ENCODE measurements at places on chromosomes 7 and 10.

GRCh38 chr10:75400771-75401568 lies 594 bp downstream of the ZNF503 start:
- H3K27me3 ChIP-seq: no peaks in the 10 kb centered on the region
- DNase-seq: peak; percentile 68
- H3K36me3 ChIP-seq: peaks cover 7% of the 10 kb centered on the region
- H3K4me3 ChIP-seq: peak overlapping the region; percentile 85

DNA sequence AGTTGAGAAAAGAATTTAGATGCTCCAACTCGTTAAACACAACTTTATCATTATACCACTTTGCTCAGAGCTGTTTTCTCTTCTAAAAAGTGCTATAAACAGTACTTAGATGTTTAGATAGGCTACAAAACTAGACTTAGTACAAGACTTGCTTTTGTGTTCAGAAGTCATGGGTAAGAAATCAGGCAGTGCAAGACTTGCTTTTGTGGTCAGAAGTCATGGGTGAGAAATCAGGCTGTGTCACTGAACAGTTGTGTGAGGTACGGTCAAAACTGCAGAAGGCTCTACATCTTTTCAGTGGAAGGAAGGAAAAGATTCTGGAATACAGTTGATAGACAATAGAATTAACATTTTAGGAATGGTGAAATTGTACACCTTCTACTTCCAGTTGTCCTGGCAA lies 239.7 kb downstream of the DNAJB9 start:
- no peak for DNase-seq
- H3K4me3 ChIP-seq: no peak overlapping the region
- H3K4me1 ChIP-seq: no peaks in the 10 kb centered on the region
- no peaks in the 10 kb centered on the region for H3K27me3 ChIP-seq
- no peaks in the 10 kb centered on the region for H3K36me3 ChIP-seq

DNA sequence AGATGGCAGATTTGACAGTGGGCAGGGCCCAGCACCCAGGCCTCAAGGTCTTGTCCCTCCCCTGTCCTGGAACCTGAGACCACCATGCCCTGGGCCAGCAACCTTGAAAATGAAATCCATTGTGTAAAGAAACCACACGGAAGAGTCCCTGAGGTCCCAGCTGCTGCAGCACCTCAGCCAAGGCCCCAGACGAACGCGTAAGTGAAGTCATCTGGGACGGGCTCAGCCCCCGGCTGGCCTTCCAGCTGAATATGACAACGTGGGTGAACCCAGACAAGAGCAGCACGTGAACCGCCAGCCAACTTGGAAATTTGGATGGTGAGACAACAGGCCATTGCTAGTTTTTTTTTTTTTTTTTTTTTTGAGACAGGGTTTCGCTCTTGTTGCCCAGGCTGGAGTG lies 70.3 kb downstream of the CYTH3 start:
- H3K27me3 ChIP-seq: no peaks in the 10 kb centered on the region
- no peak for DNase-seq
- H3K4me3 ChIP-seq: no peak overlapping the region

DNA sequence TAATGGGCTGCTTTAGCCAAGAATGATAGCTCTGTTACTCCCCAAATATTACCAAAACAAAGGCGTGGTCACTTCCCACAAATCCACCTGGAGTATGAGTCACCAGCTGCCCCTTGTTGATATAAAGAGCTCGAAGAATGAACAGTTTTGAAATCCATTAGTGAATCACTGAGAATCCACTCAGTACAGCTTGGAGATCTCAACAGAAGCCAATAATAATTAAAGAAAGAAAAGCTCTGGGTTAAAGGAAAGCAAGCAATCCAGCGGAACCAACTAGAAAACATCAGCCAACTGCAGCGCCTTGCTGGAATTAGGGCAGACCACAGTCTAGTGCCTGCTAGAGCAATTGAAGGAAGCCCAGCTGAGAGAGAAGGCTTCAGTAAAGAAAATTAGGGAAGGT lies 576.0 kb upstream of the C7orf33 start:
- DNase-seq: no peak
- H3K4me3 ChIP-seq: no peak overlapping the region
- no peaks in the 10 kb centered on the region for H3K36me3 ChIP-seq
- no peaks in the 10 kb centered on the region for H3K4me1 ChIP-seq

- no peak overlapping the region for H3K27ac ChIP-seq
- no peak for DNase-seq
- peaks cover 4% of the 10 kb centered on the region for H3K4me1 ChIP-seq
- no peaks in the 10 kb centered on the region for H3K36me3 ChIP-seq
- H3K4me3 ChIP-seq: no peak overlapping the region
These were observed 175.6 kb downstream of the SKIDA1 start for GRCh38 chr10:21349912-21350286.

GRCh38 chr10:71946700-71947099 lies 17.5 kb upstream of the CHST3 start:
- no peaks in the 10 kb centered on the region for H3K36me3 ChIP-seq
- no peak for DNase-seq
- H3K27me3 ChIP-seq: no peaks in the 10 kb centered on the region
- no peak overlapping the region for H3K27ac ChIP-seq
- H3K4me3 ChIP-seq: no peak overlapping the region

- no peak overlapping the region for H3K4me3 ChIP-seq
- no peaks in the 10 kb centered on the region for H3K27me3 ChIP-seq
- DNase-seq: no peak
These were observed 891.1 kb upstream of the AUTS2 start for GRCh38 chr7:68707159-68707558.

- H3K4me3 ChIP-seq: no peak overlapping the region
- H3K27me3 ChIP-seq: no peaks in the 10 kb centered on the region
- no peak overlapping the region for H3K27ac ChIP-seq
- H3K4me1 ChIP-seq: no peaks in the 10 kb centered on the region
These were observed 7.0 kb upstream of the CYP3A4 start for GRCh38 chr7:99791021-99791420.

GRCh38 chr7:44046321-44047061 lies 2.0 kb downstream of the DBNL start:
- no peaks in the 10 kb centered on the region for H3K27me3 ChIP-seq
- peak; percentile 59 for DNase-seq
- H3K4me1 ChIP-seq: peaks cover 42% of the 10 kb centered on the region

DNA sequence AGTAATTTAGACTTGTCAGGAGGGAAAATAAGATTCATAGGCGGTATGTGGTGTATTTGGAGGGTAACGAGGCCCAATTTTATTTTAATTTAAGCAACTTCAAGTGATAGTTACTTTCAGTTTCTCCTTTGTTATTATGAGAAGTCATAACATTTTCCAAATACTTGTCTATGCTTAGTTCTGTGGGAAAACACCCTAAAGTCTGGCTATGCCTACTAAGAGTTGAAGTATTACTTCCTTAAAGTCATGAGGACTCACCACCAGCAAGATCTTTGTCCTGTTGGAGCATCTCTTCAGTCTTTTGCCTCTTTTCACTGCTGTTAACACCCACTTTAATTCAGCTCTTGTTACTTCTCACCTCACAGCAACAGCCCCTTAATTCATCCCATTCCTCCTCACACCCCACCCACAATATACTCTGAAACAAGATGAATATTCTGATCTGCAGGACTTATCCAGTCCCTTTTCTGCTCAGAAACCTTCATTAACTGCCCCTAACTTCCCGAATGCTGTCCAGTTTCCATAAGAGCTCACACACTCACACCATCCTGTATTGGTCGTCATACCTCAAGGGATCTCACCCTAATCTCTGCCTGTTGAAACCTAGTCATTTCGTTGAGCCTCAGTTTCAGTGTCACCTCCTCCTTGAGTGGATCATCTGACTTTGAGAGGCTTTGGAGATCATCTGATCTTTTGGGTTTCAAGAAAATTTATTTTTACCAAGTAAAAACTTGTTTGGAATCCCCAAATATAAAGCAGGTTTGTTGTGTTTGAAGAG lies 61.3 kb downstream of the DNAH11 start:
- H3K4me3 ChIP-seq: no peak overlapping the region
- no peaks in the 10 kb centered on the region for H3K27me3 ChIP-seq
- no peak for DNase-seq
- H3K27ac ChIP-seq: no peak overlapping the region

DNA sequence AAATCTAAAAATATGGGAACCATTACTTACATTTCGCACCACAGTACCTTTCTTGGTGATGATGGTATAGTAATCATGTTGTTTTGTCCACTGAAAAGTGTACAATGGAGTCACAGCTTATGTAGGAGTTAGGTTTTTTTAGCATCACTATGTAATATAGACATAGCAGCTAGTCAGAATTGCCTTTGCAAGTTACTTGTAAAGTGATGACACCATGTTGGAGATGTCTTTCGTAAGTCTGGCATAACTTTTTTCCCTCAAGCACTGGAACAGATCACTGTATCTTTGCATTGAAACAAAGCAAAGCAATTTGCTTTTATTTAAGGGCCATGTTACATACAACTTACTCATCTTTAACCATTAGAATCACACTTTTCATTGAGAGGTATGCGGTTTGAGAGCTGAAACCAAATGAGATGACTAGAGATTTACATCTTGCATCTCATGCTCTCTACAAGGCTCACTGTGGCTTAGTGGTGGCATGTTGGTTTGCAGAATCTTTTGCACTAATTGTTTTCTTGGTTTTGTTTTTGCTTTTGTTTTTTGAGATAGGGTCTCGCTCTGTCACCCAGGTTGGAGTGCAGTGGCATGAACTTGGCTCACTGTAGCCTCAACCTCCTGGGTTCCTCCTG lies 18.3 kb downstream of the UBN2 start:
- no peak for DNase-seq
- H3K36me3 ChIP-seq: peaks cover 10% of the 10 kb centered on the region
- no peaks in the 10 kb centered on the region for H3K4me1 ChIP-seq

GRCh38 chr10:10587744-10588393 lies 429.8 kb upstream of the CELF2 start:
- no peaks in the 10 kb centered on the region for H3K36me3 ChIP-seq
- no peak overlapping the region for H3K4me3 ChIP-seq
- no peak for DNase-seq
- H3K27me3 ChIP-seq: no peaks in the 10 kb centered on the region
- no peak overlapping the region for H3K27ac ChIP-seq

DNA sequence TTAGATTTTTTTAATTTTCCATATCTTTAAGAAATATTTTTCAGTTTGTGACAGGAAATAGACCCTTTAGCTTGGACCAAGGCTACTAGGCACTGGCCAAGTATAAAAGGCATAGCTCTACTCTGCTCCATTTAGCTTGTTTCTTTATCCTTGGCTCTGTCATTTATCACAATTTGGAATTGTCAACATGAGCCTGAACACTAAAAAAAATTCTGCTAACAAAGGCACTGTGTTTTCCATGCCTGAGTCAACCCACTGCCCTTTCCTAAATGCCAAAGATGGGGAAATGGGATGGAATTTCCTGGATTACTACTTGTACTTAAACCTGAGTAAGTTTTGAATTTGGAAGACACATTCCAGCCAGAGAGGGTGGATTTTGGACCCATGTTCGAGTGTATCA lies 128.4 kb downstream of the NSUN6 start:
- H3K27ac ChIP-seq: no peak overlapping the region
- H3K27me3 ChIP-seq: no peaks in the 10 kb centered on the region
- H3K4me3 ChIP-seq: no peak overlapping the region
- no peak for DNase-seq

GRCh38 chr10:77179015-77179695 lies 458.5 kb downstream of the KCNMA1 start:
- no peaks in the 10 kb centered on the region for H3K4me1 ChIP-seq
- DNase-seq: no peak
- H3K4me3 ChIP-seq: no peak overlapping the region
- H3K36me3 ChIP-seq: no peaks in the 10 kb centered on the region

DNA sequence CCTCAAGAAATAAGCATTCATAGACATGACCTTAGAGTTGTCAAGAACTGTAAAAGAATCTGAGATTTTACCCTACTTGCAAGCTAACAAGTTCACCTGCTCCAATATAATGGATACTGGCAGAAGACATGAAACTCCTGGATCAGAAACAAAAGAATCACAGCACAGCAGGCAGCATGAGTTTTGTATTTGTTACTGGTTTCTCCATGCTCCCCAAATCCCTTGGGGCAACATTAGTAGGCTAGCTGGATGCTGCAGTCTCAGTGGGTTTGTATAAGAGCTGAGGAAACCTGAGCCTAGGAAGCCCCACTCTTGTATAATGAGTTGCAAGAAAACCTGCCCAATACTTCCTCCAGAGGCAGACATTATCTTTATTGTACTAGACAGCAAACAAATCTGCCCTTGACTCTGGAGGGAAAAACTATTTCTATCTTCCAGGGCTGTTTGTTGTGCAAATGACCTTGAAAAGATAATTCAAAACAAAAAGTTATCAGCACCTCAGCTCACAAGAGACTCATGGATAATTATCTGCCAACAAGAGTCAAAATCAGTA lies 64.8 kb downstream of the ABLIM1 start:
- H3K4me1 ChIP-seq: no peaks in the 10 kb centered on the region
- DNase-seq: no peak
- no peak overlapping the region for H3K4me3 ChIP-seq
- H3K27me3 ChIP-seq: no peaks in the 10 kb centered on the region
- H3K36me3 ChIP-seq: no peaks in the 10 kb centered on the region

DNA sequence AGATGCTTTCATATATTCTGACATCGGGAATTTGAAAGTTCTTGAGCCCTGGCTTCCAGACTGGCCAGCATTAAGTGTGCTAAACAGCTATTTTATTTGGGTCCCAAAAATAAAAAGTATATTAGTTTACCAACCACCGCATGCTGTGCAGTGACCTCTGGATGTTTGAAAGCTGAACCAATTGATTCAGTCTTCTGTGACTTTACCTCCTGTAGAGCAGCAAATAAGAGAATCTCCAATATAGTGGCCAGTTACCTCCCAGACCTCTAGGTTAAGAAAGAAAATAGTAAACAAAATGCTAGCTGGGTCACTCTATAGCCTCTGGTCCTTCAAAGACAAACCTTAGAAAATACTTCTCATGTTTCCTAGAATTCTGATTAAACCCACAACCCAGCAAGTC lies 424.6 kb upstream of the NFE2L3 start:
- H3K4me1 ChIP-seq: no peaks in the 10 kb centered on the region
- no peak for DNase-seq
- H3K27me3 ChIP-seq: no peaks in the 10 kb centered on the region
- H3K27ac ChIP-seq: peak overlapping the region; percentile 19
- H3K36me3 ChIP-seq: no peaks in the 10 kb centered on the region

DNA sequence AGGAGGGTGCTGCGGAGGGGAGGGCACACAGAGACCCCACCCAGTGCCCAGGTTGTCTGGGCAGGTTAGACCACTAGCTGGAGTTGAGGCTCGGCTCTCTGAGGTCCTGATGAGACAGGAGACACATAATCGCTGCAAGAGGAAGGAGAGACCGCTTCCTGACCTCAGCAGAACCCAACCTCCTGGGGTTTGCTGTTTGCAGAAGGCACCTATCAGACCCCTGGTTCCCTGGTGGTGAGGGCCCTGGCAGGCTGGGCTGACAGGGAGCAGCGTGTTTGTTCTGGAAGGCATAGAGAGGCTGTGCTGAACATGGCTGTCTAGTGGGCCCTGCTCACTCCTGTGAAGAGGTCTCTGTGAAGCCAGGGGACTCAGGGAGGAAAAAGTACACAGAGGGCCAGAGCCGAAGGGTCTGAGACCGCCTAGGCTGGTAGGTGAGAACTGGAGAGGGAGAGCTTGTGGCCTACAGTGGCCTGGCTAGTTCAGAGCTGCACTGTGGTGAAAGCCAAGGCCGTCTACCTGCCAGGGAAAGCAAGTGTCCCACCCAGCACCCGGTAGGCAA lies 39.4 kb upstream of the NPFFR1 start:
- no peak overlapping the region for H3K4me3 ChIP-seq
- H3K27ac ChIP-seq: no peak overlapping the region
- no peaks in the 10 kb centered on the region for H3K27me3 ChIP-seq

- no peaks in the 10 kb centered on the region for H3K27me3 ChIP-seq
- no peak for DNase-seq
- H3K27ac ChIP-seq: no peak overlapping the region
- no peaks in the 10 kb centered on the region for H3K36me3 ChIP-seq
These were observed 506.6 kb upstream of the FOXK1 start for GRCh38 chr7:4175346-4175973.
